Mucosa of gallbladder (tissue), 1 donor: ENCODE measurements at places on chromosomes 2 and 18.

- no peak for DNase-seq
Observed at GRCh38 chr2:88521445-88522073, 69.1 kb upstream of the FOXI3 start.

- no peak for DNase-seq
Observed at GRCh38 chr2:201580486-201580885, 62.8 kb downstream of the TMEM237 start.

DNA sequence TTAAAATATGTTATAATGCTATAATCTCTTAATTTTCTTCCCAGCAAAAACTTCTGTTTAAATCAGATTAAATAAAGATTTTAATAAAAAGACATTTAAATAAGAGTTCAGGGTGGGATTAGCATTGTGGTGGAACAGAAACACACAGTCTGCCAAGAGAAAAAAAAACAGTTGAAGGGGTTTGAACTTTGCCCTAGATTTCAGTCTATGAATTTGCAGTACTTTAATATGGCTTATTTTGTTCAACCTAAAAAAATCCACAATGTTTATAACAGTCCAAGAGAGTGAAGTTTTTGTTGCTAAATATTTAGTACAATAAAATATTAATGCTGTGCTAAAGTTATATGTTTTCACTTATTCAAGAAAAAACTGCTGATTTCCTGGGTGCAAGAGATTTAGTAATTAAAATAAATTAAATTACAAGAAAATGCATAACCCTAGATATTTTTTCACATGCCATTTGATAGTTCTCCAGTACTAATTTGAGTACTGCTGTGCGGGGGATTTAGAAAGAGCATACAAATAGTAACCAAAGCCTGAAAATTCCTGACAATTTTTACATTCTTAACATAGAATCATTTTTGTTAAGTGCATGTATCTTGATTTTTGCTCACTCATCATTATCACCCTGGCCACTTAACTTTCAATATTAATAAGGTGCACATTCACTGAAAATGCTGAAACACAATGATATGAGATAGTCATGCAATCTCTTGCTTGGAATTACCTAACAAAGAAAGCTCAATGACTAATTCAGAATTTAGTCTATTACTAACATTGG is 52.6 kb downstream of the SLC40A1 start:
- DNase-seq, result no peak

GRCh38 chr2:20062615-20063545 is 11.5 kb upstream of the LAPTM4A start:
- DNase-seq, result no peak

GRCh38 chr18:58861861-58862301 is 2.8 kb upstream of the ZNF532 start:
- DNase-seq, result no peak

- no peak for DNase-seq
Observed at GRCh38 chr2:38959466-38959865, 69.8 kb downstream of the ARHGEF33 start.

DNA sequence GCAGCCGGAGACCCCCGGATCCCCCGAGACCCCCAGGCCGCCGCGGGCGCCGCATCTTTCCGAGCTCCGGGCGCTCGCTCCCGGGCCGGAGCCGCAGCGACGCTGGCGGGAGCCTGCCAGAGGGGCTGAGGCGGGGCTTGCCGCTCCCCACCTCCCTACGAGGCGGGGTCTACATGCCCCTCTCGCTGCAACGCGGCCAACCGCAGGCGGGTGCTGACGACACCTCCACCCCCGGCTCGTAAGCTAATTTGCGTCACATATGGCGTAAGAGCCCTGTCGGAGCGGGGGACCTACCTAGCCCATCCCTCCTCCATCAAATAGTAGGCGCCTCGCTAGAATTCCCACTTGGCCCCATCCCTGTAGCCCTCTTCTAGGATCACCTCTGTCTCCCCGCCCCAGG is at the start of gene PTPRN:
Gene PTPRN, minus strand, starts transcription at position 124 of the 400 bp plus-strand sequence. Its CDS starts 69 bp downstream, at position 55.
- DNase-seq, result no peak

- no peak for DNase-seq
Observed at GRCh38 chr18:25189391-25190185, 162.4 kb downstream of the ZNF521 start.

DNA sequence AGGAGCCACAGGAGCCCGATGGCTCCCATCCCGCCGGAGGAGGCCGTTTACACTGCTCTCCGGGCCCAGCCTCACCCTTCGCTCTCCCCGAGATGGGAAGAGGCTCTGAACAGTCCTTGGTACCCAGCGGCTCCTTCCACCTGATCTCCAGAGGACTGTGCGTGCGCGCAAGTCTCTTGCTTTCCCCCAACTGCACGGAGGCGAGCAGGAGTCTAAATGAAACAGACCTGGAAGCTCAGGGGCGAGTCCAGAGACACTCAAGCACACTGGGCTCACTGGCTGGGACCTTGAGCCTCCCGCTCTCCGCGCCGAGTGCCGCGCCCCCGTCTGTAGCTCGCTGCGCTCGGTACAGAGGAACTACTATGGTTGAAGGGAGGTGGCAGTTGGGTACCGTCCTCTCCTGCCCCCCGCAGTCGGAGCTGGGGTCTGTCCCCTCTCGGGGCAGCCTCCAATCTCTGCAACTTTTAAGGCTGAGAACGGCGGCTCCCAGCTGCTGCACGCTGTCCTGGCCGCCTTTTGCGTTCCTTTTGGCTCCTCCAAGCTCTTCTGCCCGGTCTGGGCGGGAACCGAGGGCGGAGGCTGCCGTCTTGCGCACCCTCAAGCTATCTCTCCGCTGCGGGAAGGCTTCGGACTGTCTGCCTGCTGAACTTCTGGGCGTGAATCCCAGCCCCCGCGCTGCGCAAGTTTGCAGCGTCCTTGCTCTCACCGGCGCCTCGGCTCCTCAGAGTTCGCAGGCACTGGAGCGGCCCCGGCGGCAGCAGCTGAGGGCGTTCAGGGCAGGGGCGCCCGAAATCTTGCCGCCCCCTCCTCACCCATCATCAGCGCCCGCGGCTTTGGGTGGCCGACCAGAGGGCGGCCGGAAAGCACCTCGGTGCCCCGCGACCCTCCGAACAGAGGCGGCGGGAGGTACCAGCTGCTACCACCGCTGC is 491 bp downstream of the ALK start:
- no peak for DNase-seq

- DNase-seq, result no peak
Observed at GRCh38 chr2:61214171-61214570, 52.2 kb downstream of the C2orf74 start.

GRCh38 chr2:238308177-238308576 is 12.1 kb upstream of the TRAF3IP1 start:
- DNase-seq, result no peak

DNA sequence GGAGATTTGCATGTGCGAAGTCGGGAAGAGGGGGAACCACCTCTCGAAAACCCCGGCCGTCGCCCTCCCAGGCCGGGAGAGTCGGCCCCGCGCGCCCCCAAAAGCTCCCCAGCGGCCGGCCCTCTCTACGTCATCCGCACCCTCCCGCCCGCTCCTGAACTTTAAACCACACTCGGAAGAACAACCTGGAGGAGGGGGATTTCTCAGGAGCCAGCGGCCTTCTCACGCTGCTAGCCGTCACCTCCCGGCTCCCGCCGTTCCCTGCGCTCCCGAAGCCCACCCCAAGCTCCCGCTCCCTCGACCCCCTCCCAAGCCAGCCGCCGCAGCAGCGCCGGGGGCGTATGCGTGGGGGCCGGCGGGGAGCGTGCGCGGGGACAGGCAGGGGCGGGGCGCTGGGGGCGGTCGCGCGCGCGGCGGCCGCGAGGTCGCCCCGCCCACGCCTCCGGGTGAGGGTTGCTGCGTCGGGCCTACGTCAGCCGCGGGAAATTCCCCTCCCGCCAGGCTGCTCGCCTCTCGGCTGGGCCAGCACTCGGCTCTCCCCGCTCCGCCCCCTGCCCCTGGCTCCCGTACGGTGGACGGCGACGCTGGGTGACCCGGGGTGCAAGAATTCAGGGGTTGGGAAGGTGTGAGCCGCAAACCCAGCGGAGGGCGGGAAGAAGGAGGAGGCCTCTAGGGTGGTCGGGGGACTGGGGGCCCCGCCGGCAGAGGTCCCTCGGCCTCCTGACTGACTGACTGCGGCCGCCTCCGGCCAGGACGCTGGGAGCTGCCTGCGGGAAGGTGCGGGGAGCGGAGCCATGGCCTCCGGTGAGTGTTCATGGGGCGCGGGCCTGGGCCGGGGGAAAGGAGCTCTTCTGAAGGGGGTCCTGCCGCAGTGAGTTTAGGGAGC is at the start of gene REL:
Gene REL, plus strand, starts transcription at position 528 of the 886 bp plus-strand sequence. Its CDS starts 267 bp downstream, at position 795.
- DNase-seq, result peak; percentile 93

DNA sequence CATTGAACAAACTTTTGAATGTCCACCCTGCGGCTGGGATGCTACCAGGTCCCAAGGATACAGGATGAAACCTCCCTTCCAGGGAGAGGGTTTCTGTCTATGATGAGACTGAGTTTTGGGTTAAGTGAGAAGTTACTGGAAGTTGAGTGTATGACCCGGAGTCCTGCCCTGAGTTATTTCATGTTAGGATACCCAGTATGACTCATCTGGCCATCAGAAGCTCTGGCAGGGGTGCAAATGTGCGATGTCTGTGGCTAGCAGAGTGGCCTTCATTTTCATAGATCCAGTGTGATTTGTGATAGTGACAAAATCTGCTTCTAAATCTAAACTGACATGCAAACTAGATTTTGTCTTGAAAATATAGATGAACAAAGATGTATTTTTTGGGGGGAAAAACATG is 55.3 kb downstream of the KCTD1 start:
- DNase-seq, result no peak

- DNase-seq, result no peak
Observed at GRCh38 chr2:157158111-157158510, 99.4 kb upstream of the GALNT5 start.

- no peak for DNase-seq
Observed at GRCh38 chr2:117980783-117981676, 32.8 kb downstream of the CCDC93 start.

GRCh38 chr2:207833251-207833751 is 63.6 kb upstream of the FZD5 start:
- no peak for DNase-seq

- no peak for DNase-seq
Observed at GRCh38 chr18:78006774-78007260, 757.2 kb downstream of the GALR1 start.

- peak; percentile 44 for DNase-seq
Observed at GRCh38 chr2:34012715-34013302, 413.7 kb upstream of the FAM98A start.

GRCh38 chr2:157808421-157808820 is 67.7 kb downstream of the ACVR1 start:
- no peak for DNase-seq

- DNase-seq, result no peak
Observed at GRCh38 chr2:56333812-56334485, 150.2 kb downstream of the CCDC85A start.

DNA sequence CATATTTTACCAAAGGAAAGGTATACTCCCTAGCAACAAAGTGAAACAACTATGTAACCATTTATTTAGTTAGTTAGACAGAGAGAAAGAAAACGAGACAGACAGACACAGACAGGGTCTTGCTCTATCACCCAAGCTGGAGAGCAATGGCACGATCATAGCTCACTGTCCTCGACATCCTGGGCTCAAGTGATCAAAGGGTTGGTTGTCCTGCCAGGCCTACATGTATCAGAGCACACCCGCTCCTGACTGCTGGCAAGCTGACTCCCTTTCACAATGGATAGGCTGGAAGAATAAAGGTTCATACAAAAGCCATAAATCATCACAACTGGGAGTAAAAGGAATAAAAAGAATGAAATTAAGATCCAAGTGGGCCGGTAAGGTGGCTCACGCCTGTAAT is 53.5 kb downstream of the ATL2 start:
- DNase-seq, result no peak

DNA sequence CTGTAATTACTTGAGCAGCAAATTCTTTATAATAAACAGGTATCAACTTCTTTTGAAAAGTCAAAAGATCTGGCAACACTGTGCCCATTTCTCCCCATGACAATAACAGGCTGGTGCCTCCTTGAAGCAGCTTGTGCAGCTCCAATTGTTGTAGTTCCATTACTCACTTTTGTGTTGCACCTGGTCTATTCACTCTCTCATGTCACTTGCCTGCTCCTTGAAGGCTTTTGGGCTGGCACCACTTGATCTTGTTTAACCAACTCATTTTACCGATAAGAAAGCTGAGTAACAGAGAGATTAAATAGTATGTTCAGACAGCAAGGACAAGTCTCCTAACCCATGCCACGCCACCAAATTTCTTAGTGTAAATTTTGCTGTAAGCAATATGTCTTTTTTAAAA is 314.5 kb downstream of the OSR1 start:
- DNase-seq, result no peak

GRCh38 chr18:45133276-45133675 is 452.6 kb downstream of the SETBP1 start:
- DNase-seq, result no peak

DNA sequence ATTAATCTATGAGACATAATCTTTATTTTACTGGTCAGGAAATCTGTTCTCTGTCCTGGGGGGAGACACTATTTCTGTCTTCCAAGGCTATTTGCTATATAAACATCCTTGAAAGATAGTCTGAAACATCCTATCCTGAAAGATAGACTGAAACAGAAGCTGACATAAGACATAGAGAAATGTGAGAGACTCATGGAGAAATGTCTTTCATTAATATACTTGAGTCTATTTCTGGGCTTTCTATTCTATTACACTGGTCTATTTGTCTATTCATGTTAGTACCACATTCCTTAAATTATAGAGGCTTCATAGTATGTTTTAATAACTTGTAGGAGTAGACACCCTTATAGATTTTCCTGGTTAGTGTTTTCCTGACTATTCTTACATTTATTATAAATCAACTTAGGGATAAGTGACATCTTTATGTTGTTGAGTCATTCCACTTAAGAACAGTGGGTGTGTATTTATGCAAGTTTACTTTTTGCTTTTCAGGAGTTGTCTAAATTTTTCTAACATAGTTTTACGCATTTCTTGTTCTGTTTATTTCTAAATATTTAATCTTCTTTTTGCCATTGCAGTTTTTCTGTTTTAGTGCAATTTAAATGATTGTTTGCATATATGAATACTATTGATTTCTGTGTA is 244.9 kb upstream of the ZSWIM2 start:
- DNase-seq, result no peak

- no peak for DNase-seq
Observed at GRCh38 chr2:139067072-139067471, 286.9 kb upstream of the NXPH2 start.

DNA sequence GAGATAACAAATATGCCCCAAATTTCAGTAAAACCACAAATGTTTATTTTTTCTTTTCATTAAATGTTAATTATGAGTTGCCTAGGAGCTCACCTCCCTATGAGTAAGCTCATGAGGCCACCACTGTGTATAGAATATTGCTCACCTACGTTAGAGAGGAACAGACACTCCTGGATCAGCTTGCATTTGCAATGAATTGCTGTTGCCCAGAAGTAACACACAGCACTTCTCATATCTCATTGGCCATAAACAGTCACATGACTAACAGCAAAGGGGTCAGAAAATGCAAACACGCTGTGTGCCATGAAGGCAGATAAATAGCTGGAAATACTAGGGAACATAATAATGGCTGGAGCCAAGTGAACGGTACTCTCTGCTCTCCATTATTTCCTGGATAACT is 89.0 kb upstream of the GALNT5 start:
- DNase-seq, result no peak

- DNase-seq, result no peak
Observed at GRCh38 chr2:238046725-238047270, 14.0 kb upstream of the SCLY start.

GRCh38 chr2:183078163-183078463 is 434 bp upstream of the DUSP19 start:
- no peak for DNase-seq

GRCh38 chr2:208713066-208713745 is 306.6 kb downstream of the PTH2R start:
- DNase-seq, result no peak
